CD4-positive, alpha-beta T cell treated with Interleukin-15 for 4 hours (primary cell): ENCODE measurements at places on chromosomes 5 and 9.

DNA sequence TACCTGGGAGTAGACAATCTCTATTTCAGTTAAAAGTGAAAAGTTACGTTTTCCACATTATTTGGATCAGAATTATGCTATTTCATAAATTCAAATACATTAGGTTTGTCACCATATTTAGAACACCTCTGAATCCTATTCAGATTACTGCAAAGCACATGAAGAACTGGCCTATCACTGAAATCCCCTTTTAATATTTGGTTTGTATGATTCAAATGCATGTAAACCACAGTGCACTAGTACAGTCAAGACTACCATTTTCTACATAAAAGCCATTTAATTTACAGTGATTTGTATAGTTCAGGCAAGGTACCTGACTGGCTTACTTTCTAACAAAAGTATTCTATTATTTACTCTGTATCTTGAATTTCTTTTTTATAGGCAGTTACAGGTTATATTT is 212.5 kb downstream of the MEF2C start:
- no peak for DNase-seq

DNA sequence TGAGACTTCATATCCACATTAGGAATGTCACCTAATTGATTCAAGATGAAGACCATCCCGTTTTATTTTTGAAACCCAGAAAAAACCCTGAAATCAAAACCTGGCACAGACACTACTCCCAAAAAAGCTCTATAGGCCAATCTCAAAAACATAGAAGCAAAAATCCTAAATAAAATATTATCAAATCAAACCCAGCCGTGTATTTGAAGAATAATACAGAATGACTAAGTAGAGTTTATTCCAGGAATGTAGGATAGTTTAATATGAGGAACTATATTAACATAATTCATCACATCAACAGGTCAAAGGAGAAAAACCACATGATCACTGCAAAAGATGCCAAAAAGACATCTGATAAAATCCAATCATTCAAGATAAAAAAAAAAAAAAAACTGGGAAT is 167.1 kb downstream of the ACTL7B start:
- DNase-seq, result no peak

- DNase-seq, result no peak
Observed at GRCh38 chr5:36900283-36900682, 23.7 kb downstream of the NIPBL start.

- no peak for DNase-seq
Observed at GRCh38 chr5:56123531-56124243, 109.4 kb downstream of the ANKRD55 start.

- peak; percentile 37 for DNase-seq
Observed at GRCh38 chr9:112061152-112061740, 113.9 kb downstream of the SUSD1 start.

GRCh38 chr5:64312491-64312890 is 146.8 kb downstream of the RNF180 start:
- no peak for DNase-seq

DNA sequence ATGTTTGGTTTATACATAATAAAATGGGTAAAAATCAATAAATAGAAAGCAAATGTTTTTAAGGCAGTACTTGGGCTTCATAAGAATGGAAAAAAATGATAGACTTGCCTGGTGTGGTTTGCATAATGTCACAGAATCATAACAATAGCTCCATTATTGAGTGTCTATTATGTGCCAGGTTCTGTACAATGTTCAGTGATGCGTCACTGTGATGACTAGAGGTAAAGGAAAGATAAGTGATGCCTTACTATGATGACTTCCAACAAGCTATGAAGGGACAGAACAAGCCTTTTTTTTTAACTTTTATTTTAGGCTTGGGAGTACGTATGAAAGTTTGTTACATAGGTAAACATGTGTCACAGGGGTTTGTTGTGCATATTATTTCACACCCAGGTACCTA is 128.8 kb downstream of the TMC1 start:
- no peak for DNase-seq

DNA sequence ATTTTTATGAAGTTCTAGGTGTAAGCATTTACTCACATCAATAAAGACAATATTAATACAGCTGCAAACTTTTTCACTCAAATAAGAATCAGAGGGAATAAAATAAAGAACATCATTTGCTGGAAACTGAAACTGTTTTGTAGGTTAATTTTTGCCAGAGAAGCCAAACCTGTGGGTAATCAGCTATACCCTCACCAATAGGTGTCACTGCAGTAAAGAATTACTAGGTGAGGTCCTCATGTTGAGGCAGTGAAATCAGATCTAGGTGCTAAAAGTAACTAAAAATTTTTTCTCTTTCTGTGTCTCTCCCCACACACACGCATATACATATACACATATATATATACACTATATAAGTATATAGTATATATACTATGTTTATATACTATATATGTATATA is 1016.3 kb upstream of the SEMA6A start:
- DNase-seq, result no peak

DNA sequence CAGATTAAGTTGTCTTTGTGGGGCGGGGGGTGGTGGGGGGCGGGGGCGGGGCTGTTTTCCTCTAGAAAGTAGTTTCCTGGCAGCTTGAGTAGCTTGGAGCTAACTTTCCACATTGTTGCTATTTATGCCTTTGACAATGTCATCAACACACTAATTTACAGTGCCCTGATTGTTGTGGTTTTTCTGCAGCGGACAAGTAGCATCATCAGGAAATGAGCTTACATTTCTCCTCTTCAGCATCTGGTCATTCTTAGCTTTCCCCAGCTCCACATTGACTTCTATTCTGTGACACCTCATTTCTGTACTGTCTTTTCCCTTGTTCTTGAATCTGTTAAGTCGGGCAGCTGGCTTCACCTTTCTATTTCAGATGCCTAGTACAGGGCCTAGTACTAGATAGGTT is 112.3 kb upstream of the RAD23B start:
- DNase-seq, result no peak

- DNase-seq, result no peak
Observed at GRCh38 chr5:33817301-33817700, 74.5 kb downstream of the ADAMTS12 start.

DNA sequence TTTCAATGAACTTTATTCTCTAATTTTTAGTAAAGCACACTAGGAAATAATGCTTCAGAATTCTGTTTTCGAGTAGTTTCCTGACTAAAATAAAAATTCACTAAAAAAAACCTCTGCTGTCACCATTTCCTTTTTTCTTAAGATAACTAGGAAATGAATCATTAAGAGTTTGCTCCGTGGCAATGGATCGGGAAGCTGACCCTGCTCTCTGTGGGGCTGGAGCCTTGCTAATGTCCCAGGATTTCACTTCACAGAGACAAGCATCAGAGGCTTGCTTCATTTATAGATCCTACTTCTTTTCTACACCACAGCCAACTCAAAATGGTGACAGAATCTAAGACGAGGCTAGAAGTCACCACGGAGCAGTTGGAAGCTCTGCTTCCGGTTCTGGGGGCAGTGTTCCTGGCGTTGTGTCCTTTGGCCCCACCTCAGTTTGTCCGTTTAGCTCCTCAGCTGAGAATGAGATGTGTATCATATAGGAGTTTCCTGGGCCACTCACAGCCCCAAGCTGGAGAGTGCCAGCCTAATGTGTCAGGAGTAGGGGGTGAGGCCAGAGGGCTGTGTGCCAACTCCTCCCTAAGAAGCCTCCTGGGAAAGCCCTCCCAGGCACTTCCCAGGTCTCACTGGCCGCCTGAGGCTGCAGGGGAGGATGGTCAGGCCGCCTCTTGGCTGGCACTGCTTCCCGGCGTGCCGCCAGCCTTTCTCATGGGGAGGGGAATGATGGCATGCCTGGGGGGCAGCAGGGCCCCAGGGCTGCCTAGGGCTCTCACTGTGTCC is 19.6 kb downstream of the TENT4A start:
- DNase-seq, result no peak

- DNase-seq, result no peak
Observed at GRCh38 chr9:82332018-82332773, 343.6 kb downstream of the SPATA31D1 start.

GRCh38 chr9:2879803-2880202 is 35.9 kb upstream of the PUM3 start:
- no peak for DNase-seq

- DNase-seq, result no peak
Observed at GRCh38 chr9:83066771-83067170, 3.8 kb upstream of the RASEF start.

- no peak for DNase-seq
Observed at GRCh38 chr5:120778491-120779484, 314.7 kb downstream of the PRR16 start.

DNA sequence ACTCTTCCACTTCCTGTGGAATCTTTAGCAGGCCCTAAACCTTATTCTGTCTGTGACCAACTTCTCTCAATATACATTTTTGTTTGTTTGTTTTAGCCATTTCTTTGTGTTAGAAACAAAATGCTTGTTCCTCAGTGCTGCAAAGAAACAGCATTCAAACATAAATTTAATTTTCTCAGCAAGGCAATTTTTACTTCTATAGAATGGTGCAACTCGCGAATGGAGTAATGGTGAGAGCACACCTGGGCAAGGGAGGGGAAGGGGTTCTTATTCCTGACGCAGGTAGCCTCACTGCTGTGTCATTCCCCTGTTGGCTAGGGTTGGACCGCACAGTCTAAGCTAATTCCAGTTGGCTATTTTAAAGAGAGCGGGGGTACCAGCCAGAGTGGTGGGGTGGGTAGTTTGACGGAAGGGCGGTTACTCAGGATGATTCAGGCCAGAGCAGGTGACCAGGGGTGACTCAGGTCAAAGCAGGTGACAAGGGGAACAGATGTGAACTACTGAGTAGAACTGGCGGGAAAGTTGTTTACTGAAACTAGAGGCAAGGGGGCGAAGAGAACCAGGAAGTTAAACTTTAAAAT is 21.4 kb downstream of the ZNF169 start:
- no peak for DNase-seq

DNA sequence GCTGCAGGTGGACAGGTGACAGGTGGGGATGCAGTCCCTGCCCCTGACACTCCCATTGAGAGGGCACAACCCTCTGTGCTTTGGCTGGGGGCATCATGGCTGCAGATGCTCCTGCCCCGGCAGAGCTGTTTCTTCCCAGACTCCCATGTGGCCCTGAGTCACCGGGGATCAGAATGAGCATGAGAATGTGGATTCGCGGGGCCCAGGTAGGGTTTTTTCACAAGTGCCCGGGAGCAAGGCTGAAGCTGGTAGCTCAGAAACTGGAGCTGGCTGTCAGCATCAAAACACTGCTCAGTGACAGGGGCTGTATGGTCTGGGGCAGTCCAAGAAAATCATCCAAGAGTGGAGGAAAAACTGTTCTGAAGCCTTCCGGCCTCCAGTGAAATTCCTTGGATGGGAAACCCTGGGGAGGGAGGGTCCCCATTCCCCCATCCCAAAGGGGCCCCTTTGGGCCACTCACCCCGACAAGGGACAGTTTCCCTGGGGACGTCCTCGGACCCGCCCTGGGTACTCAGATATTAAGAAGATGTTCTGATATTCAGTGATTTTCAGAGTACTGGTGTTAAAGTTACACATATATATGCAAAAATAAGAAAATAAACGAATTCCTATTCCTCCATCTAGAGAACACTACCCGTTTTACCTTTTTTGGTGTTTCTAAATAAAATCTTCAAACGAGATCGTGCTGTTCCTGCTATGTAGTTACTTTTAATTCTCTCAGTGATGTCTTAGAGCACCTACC is 120.1 kb upstream of the LPCAT1 start:
- DNase-seq, result no peak

GRCh38 chr5:14351086-14351661 is 208.0 kb downstream of the TRIO start:
- no peak for DNase-seq

- no peak for DNase-seq
Observed at GRCh38 chr9:95027914-95028852, 289.3 kb downstream of the FANCC start.

DNA sequence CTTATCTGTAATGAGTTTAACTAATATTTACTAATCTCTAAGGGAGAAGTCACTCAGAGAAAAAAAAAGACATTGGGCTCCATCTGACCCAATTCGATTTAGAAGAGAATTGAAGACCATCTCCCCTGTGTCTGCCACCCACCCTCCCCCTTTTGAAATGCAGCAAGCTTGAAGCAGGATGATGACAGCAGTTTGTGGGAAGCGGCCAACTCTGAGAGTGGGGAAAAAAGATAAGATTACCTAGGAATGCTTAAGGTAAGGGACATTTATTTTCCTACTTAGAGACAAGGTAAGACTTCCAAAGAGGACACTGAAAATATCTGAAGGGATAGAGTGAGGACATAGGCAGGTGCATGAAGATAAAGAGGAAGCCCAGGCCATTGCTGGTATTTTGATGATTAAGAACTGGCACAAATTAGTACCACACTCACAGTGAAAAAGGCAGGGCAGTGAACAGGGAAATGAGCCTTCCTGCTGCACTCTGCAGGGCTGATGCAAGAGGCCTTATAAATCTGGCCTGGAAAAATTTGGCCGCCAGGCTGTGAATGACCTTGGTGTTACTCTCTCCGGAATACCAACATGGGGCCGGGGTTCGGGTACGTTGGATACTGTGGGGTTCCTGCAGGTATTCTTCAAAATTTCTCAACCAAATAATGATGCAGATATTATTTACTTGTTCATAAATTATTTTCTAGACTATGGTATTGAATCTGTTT is 42.3 kb downstream of the HTR1A start:
- DNase-seq, result no peak

DNA sequence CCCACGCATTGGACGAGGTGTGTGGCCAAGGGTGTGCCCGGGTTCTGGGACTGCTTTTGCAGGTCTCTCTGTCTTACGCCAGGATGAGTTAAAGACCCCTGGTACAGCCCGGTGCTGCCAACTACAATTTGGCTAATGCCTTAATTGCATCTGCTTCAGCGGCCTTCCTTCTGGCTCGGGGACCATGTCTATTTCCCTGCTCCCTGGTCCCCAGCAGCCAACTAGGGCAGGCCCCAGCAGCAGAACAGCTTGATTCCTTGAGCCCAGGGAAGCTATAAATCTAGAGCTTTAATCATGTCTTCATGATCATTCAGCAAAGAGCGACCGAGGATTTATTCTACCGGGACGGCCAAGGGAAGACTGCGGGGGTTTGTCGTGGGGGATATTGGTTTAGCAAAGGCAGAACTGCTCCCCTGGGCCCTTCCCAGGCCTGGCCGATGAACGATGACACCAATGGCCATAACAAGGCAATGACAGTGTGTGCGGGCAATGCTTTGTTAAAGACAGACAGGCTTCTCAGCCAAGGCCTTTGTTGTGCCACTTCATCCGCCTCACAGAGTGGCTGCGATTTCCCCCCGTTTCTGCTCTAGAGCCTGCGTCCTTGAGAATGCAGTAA is 51.4 kb downstream of the CFAP77 start:
- DNase-seq, result no peak

DNA sequence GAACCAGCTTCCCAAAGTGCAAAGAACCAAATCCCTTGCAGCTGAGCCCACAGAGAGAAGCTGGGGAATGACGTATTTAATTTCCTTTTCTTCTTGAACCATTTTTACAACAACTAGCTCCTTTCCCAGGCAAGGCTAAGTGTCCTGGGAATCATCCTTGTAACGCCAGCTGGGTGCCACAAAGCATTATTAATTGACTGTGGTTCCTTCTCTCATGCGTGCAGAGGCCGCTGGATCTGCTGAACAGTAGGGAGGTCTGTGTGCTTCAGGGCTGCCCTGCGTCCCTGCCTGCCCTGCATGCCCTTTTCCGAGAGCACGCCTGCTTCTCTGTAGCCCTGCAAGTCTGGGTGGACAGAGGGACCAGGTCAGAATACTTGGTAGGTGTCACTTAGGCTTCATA is 124.1 kb upstream of the OTULINL start:
- DNase-seq, result no peak

- no peak for DNase-seq
Observed at GRCh38 chr5:181153814-181154213, 6.4 kb downstream of the OR2V2 start.

- no peak for DNase-seq
Observed at GRCh38 chr5:170693701-170694100, 89.8 kb upstream of the GABRP start.

GRCh38 chr9:695252-695651 is 146.2 kb upstream of the DMRT1 start:
- no peak for DNase-seq
